ENCODE measurements at places on chromosomes 11 and 22.

DNA sequence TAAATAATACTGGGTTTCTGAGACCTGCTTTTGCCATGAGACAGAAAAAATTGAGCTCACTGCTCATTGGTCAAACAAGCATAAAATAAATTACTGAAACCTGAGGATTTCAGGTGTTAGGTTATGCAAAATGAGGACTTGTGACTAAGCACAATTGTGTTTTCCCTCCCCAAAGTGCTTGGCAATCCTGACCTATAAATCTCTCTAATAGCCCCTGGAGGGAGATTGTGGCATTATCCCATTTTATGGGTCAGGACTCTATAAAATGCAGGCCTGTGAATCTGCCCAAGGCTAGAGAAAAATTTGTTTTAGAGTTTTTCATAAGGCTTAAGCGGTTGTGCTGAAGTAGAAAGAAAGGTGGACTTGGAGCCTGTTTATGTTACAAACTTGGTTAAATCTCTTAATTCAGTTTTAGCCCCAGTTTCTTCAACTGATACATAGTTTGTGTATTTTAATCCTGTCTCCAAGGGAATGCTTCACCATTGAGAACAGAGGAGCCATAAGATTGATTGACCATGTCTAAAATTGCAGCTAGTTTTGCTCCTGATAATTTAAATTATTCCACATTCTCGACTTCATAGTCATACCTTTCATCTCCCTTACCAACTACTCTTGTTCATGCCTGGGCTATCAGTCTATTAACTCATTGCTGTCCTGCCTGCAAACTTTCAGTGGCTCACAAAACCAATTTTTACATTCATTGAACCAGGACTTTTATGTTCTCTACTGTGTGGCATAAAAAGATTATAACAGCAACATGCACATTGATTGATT, 63.6 kb upstream of the LRRC4C start:
- no peak for DNase-seq

DNA sequence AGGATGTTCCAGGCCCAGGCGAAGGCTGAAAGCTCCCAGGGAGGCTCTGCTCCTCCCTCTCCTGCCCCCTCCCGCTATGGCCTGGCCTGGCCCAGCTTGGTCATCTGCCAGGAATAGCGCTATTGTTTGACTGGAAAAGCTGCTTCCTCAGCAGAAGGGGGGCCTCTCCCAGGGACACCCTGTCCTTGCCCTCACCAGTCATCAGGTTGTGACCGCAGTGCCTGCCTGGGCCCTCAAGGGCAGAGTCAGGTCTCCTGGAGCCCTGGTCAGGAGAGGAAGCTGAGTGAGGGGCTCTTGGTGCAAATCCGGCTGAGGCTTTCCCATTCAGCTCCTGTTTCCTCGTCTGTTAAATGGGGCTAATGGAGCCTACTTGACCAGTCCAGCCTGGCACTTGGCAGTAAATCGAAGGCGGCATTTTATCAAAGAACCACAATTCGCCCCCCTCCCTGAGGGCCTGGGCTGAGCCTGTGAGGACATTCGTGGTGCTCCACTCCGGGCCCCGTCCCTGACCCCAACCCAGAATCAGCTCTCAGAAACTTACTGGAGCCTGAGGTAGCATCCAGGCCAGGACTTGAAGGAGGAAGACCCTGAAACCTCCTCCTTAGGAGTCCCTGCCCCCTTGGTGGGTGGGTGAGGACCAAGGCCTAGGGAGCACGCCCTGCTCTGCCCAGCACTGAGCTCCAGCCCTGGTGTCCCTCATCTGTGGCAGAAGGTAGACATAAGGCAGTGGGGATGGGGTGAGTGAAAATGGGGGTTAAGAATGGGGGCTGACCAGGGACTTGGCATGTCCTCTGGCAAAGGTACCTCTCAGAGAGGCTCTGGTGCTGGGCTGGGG, 2.0 kb upstream of the CASTOR1 start:
- DNase-seq: peak; percentile 45

DNA sequence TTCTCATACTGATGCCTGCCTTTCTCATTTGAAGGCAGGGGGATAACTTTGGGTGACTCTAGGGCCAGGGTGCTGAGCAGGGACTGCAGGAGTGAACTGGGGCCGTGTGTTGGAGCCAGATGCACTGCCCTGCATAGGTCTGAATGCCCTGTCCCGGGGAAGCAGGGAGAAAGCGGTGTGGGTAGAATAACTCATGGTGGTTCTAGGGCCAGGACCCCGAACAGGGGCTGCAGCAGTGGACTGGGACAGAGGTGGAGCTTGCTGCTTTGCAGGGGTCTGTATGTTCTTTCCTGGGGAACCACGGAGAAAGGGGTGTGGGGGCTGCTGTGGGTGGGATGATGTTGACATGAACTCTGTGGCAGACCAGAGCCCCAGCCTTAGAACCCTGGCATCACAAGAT, 52.9 kb downstream of the GAB4 start:
- no peak for DNase-seq

DNA sequence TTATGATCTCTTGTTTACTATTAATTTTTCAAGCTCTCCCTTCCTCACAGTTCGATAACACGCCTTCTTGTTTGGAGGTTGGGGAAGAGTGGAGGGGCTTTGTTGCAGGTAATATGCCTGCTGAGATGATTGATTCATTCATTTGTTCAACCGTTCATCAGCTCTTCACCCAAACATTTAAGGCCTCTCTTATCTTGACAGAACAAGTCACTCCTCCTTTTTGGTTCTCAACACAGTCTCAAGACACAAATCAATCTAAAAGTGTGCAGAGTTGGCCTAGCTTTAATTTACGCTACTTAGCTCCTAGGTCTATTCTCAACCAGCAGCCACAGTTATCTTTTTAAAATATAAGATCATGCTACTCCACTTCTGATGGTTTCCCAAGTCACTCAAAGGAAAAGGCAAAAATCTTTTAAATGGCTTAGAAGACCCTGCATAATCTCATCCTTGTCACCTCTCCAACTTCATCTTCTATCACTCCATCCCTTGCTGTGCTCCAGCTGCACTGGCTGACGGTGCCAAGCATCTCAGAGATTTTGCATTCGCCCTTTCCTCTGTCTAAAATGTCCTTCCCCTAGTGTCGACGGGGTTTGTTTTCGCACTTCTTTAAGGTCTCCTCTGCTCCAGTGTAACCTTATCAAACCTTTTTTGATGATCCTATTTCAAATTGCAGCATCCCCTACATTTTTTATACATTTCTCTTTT, 60.3 kb downstream of the AMBRA1 start:
- DNase-seq: no peak

- no peak for DNase-seq
Observed at GRCh38 chr11:78996007-78996406, 421.3 kb upstream of the NARS2 start.

DNA sequence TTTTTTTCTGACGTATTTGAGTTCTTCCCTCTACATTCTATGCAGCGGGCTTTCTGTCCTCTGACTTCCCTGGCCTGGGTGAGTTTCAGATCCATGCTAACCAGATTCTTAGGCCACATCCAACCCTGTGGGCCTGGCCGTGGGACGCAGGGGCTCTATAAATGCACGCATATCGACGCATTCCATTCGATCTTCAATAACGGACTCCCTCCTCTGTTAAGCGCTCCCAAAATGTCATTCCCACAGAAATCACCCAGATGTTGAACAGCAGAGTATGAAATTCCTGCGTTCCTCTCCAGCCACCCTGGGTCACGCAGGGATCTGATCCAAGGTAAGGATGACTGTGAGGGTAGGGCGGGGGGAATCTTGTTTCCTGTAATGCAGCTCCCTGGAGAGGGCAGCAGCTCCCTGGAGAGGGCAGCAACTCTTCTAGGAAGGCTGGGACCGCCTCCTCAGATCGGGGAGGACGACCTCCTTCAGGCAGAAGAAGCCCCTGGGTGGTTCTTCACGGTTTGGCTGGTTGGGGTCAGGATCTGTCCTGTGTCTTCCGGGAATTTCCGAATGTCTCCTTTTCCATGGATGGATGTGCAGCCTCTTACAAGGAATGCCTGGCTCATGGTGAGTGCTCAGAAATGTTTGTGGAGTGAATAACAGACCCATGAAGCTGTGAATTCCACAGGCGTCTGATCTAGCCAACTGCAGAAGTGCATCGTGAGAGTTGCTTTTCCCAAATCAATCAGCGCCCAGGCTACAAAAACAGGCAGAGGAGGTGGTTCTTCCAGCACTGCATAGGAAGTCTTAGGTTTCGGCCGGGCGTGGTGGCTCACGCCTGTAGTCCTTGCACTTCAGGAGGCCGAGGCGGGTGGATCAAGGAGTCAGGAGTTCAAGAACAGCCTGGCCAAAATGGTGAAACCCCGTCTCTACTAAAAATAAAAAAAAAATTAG, 12.2 kb downstream of the MRGPRD start:
- DNase-seq: no peak

DNA sequence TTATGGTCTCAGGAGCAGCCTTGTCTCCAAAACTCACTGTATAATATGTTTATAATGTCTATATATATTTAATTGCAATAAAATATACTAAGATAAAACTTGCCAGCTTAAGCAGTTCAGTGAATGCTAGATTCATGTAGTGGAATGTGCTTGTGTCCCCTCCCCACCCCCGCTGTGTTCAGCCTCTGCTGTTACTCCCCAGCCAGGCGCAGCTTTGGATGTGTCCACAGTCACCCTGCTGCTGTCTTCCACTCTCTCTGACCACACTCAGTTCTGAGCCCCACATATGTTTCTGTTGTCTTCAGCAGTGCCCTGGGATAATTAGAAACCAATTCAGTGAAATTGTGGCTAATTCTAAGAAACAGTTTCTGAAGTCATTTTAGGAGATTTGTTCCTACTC, 52.2 kb downstream of the PPFIA1 start:
- DNase-seq: no peak

GRCh38 chr11:61332281-61332796, 566 bp downstream of the DDB1 start:
- no peak for DNase-seq

GRCh38 chr11:118930094-118930712, 4.5 kb upstream of the BCL9L start:
- peak; percentile 59 for DNase-seq

GRCh38 chr22:24430431-24431308, 3.3 kb downstream of the ADORA2A start:
- peak; percentile 9 for DNase-seq

GRCh38 chr11:62458212-62459002, 39.6 kb downstream of the SCGB1A1 start:
- DNase-seq: no peak

- DNase-seq: no peak
Observed at GRCh38 chr11:100625041-100625440, 62.0 kb upstream of the ARHGAP42 start.

DNA sequence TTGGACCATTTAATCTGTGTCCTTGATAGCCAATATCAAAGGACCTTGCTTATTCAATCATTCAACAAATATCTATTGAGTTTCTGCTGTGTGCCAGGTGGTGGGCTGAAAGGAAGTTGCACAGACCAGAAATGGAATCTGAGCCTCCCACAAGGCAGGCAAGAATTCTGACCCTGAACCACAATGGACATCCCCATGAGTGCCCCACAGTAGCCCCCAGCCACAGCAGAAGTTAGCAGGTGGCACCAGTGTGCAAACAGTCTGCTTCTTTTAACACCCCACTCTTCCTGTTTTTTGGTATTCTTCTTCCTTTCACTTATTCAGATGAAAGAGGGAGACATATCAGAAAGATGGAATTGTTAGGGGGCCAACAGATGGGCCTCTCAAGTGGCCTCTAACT, 12.2 kb upstream of the SERPING1 start:
- DNase-seq: no peak

DNA sequence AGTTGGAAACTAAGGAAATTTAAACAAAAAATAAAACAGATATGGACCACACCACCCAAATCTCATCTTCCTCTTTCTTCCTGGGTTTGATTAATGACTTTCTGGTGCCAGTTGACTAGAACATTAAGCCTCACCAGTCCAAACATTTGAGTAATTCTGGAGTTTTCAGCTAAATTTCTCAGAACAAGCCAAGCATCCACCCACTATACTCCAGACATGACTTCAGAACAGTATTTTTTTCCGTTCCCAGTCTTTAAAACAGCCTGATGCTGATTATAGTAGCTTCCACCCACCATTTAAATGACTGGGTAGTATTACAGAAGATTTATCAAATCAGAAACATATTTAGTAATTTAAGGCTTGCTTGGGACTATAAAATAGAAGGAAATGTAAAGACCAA, 230.9 kb upstream of the UBASH3B start:
- DNase-seq: no peak

GRCh38 chr11:33195462-33196173, 34.3 kb upstream of the CSTF3 start:
- DNase-seq: no peak

DNA sequence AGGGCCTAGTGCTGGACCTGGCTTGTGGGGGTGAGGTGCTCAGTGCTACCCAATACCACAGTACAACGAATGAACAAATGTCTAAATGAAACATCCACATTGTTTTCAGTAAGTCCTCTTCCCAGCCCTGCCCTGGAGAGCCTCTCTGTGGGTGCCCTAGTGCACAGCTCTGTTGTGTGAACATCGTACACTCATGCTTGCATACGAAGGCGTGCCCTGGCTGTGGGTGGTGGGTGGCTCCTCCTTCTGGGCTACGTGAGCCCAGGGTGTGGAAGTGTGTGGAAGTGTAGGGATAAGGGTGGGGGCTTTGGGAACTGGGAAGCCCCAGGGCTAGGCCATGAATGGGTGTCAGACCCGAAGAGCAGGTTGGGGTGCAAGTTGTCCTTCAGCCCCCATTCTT, 592 bp upstream of the NLRX1 start:
- no peak for DNase-seq

DNA sequence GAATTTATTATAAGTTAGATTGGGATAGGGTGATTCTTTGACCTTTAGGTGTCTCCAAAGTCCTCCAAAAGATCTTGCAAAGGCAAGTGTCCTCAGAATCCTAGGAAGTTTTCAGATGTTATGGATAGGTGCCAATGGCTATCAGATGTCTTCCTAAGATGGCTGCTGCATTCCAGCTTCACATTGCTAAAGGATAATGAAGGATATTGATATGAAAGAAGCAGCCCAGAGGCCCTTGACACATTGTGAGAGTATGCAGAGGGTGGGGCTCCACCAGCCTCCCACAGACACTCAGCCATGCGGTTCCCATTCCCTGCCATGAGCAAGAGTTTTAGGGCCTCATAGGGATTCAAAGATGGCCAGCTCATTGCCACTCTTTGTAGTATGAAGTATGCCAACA, 22.3 kb upstream of the GLYATL2 start:
- DNase-seq: no peak

DNA sequence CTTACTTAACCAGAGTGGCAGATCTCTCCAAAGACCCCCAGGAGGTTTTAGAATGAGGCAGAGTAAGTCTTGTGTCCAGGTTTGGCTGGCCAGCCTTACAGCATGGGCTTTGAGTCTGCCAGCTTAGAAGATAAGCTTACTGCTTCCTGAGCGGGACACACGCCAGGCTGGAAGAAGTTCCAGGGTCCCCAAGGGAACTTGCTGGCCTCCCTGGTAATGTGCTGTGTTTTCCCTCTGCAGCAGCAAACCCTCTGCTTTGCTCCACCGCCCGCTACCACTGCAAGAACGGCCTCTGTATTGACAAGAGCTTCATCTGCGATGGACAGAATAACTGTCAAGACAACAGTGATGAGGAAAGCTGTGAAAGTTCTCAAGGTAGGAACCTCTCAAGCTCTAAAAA, 154.2 kb downstream of the LDLRAD3 start:
- no peak for DNase-seq

DNA sequence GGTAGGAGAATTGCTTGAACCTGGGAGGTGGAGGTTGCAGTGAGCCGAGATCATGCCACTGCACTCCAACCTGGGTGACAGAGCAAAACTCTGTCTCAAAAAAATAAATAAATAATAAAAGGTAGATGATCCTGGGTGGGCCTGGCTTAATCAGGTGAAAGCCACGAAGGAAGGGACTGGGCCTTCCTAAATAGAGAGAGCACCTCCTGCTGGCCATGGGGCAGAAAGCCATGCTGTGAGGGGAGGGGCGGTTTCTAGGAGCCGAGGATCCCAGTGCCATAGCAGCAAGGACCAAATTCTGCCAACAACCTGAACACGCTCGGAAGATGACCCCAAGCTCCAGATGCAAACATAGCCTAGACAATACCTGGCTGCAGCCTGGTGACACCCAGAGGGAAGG, 24.5 kb upstream of the DGKZ start:
- no peak for DNase-seq

Data from amygdala (tissue), 56 donors.